ENCODE measurements at places on chromosomes 3 and 15.

GRCh38 chr3:30644615-30645014 lies 38.2 kb downstream of the TGFBR2 start:
- no peak for DNase-seq

DNA sequence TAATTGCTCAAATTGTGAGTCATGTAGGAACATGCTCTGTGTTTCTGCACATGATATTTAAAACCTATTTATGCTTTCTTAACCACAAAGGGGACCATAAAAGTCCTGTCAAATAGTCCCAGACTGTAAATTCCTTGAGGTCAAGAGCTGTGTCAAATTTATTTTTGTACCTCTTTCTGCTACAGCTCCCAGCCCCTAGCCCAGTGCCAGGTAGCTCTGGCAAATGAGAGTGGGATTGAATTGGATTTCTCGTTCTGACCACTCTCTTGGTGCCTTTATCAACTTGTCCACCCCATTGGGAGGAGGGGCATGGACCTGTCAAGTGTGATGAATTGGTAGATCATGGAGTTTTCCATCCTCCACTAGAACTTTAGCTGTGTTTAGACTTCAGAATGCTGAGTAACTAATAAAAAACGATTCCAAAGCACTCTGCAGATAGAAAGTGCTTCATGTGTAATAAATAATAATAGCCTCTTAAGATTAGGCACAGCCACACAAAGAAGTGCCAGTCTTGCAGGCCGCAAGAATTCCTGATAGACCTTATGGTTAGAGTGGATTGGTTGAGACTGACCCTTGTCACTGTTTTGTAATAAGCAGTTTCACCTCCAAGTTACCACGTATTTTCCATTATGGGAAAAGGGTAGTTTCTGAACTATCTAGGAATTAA lies 120.4 kb downstream of the LPP start:
- DNase-seq, result no peak

- DNase-seq, result peak; percentile 0
These were observed 72.0 kb upstream of the MAP4 start for GRCh38 chr3:48088056-48088748.

- DNase-seq, result no peak
These were observed 105.4 kb downstream of the CLASP2 start for GRCh38 chr3:33612607-33613006.

DNA sequence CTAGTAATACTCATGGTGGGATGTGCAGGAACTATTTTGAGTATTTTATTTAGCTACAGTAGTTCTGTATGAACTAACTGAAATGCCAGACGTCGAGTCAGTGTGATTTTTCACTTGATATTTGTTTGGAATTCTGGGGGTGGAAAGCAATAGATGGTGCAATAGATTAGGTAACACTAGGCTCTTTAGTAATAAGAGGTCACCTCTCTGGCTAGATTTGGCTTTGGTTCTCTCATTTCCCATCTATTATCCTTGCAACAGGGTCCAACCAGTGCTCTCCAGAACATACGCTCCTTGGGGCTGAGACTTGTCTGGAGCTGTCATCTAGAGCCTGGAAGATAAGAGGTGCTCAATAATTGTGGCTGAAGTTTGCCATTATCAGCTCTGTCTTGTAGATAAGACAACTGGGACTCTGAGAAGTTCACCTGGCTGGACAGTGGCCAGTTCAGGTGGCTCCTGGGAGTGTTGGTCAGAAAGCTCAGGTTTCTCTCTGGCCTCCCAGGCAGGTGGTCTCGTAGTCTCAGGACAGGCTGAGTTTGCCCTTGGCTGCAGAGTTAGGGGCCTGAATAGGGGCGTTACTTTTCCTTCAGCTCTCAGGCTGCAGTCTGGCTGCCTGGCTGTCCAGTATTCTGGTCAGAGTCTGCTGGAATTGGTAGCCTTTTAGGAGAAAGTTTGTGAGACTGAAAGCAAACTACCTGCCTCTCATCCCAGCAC lies 277.5 kb upstream of the RGMA start:
- DNase-seq, result no peak

- no peak for DNase-seq
These were observed 6.8 kb upstream of the ZNF280D start for GRCh38 chr15:56739964-56740640.

GRCh38 chr3:184160456-184160855 lies 5.3 kb downstream of the DVL3 start:
- DNase-seq, result no peak

DNA sequence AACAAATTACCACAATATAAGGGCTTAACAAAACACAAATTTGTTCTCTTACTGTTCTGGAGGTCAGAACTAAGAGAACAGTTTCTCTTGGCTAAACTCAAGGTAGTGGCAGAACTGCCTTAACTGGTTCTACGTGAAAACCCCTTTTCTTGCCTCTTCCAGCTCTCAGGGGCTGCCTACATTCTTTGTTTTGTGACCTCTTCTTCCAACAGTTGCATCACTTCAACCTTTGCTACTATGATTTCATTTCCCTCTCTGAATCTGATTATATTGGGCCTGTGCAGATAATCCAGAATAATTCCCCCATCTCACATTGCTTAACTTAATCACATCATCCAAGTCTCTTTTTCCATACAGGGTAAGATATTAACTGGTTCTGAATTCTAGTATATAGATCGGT lies 624.6 kb downstream of the ZPLD1 start:
- no peak for DNase-seq

DNA sequence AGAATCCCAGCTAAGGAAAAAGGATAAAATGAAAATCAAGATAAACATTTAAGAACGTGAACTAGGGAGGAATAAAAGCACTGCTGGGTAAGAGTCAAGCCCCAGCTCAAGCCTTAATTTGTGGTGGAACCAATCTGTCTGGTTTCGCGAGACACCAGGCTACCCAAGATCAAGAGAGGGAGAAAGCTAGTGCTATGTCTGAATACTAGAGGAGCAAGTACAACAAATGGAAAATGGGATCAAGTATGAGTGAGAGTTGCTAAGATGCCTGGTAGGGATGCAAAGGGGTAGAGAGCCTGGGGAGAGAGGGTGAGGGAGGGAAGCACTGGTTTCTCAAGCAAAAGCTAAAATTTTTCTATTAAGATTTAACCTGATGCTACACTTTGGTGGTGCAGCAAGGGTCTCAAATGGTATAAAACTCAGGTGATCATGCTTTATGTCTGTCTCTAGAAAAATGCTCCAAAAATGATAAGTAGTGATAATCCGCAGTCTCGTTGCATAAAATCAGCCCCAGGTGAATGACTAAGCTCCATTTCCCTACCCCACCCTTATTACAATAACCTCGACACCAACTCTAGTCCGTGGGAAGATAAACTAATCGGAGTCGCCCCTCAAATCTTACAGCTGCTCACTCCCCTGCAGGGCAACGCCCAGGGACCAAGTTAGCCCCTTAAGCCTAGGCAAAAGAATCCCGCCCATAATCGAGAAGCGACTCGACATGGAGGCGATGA lies 1.7 kb upstream of the SETD5 start:
- no peak for DNase-seq

DNA sequence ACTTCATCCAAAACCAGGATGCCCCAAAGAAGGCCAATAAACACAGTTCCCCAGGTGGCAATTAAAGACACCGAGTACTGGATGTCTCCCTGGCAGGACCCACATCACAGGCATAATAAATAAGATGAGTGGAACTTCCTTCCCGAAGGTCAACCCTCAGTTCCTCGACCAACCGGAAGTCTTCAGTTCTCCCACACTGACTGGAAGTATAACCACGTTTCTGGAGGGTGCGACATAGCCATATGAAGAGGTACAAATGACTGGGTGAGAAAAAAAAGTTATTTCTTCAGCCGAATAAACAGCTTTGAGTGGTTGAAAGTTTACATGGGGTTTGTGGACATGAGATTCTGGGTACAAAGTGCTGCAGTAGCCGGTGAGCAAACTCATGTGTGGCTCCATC lies 34.6 kb upstream of the MUC13 start:
- DNase-seq, result no peak

- DNase-seq, result no peak
These were observed 198.0 kb downstream of the THRB start for GRCh38 chr3:24296441-24297205.

- peak; percentile 38 for DNase-seq
These were observed 15.2 kb downstream of the SSUH2 start for GRCh38 chr3:8629151-8630021.

- no peak for DNase-seq
These were observed 53.9 kb downstream of the RAP2B start for GRCh38 chr3:153215966-153216365.

DNA sequence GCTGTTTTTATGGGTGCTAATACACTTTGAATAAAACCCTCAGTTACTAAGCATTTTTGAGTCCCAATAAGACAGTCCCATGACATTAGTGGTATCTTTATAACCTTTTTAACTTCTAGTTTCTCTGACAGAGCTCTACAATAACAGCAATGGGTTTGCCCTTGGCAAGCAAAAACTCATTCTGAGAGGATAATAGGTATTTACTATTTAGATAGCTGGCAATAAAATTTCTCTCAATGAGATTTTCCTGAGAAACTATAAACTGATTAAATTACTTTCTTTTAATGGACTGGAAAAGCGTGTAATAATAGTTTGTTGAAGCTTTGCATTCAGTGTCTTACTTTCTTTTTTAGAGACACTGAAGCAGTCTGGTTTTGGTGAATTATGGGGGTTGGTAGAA lies 168.0 kb upstream of the MLF1 start:
- no peak for DNase-seq

DNA sequence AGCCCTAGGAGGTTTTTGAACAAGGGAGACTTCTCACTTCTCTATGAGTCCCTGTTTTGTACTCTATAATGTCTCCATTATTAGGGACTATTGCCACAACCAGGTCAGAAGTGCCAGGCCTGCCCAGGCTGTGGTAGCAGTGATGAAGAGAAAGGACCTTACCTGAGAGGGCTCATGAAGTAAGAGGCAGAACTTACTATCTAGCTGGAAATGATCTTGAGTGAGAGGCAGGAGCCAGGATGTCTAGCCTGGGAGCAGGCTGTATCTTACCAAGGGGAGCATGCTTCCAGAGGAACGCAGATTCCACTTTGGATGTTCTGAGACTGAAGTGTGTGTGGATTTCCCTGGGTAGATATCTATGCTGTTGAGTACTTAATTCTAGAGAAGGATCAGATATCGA lies 93.3 kb downstream of the RPL39L start:
- no peak for DNase-seq

- no peak for DNase-seq
These were observed 92.3 kb upstream of the TJP1 start for GRCh38 chr15:29914511-29914926.

- DNase-seq, result no peak
These were observed 17.0 kb downstream of the DTWD1 start for GRCh38 chr15:49637857-49638256.

DNA sequence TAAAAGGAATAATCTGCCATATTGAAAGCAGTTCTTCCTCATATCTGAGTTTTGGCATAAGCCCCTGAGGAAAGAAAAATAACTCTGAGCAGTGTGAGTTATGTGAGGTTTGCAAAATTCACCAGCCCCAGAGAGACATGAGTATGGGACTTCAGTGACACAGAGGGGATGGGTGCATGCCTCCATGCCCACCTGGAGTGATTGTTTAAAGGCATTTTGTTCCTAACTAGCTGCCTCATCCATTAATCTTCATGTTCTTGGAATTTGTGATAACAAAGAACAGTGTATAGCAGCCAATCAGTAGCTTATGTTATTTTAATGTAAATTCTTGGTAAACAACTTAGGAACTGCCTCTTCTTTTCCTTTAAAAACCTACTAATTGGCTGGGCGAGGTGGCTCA lies 11.1 kb upstream of the ESYT3 start:
- no peak for DNase-seq

GRCh38 chr3:185477316-185477715 lies 21.5 kb downstream of the TMEM41A start:
- DNase-seq, result no peak

DNA sequence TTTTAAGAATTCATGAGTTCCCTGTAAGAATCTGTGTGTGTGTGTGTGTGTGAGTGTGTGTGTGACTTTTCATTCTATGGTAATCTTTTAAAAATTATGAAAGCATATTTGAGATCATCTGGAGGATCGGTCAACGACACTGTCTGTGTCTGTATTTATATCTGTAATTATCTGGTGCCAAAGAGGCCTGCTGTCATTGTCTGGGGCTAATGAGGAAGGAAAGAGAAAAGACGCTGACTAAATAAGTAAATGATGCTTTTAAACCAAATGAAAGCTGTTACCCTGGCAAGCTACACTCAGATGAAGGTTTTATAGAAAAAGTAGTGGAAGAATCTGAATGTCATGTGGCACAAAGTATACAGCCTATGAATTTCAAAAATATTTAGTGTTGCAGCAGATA lies 439.8 kb downstream of the RBMS3 start:
- no peak for DNase-seq

DNA sequence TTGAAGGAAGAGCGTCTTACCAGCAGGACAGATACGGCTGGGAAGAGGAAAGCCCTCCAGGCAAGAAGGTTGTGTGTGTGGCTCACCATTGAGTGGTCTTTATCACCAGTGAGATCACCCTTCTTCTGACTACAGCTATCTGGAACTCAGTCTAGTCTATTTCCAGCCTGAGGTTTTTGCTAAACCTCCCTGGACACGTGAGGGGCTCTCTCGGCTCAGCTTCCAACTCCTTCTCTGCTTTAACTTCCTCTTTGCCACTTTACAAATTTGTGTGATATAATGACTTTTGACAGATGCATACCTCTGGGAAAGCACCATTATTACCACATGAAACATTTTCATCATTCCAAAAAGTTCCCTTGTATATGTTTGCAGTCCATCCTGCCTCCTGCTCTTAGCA lies 15.3 kb upstream of the ROPN1 start:
- no peak for DNase-seq

- DNase-seq, result no peak
These were observed 520.4 kb upstream of the MDFIC2 start for GRCh38 chr3:70832834-70833205.

- DNase-seq, result no peak
These were observed 564 bp upstream of the PIGZ start for GRCh38 chr3:196969134-196969659.

- no peak for DNase-seq
These were observed 19.6 kb downstream of the FBLN2 start for GRCh38 chr3:13568515-13569028.

GRCh38 chr3:29552051-29552450 lies 271.2 kb downstream of the RBMS3 start:
- no peak for DNase-seq

DNA sequence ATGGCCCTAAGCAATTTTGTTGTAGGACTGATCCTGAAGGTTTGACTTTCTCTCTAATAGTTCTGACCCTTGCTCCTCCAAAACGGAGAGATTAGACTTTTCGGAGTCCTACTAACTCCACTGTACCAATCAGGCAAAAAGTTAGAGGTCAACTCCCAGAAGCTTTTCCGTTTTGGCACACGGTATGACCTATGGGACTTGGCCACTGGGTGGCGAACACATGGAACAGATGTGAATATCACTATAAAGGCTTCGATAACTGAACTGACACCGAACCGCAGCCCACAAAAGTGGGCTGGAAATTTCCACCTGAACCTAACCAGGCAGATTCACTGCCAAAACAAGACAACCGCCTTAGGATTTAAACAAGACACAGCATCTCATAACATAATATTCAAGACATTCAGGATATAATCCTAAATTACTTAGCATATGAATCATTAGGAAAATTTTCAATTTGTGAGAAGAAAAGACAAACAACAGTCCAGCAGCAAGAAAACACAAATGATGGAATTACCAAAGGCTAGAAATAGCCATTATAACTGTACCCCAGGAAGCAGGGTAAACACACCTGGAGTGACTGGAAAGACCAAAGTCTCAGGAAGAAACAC lies 12.2 kb upstream of the TM2D3 start:
- no peak for DNase-seq

GRCh38 chr15:94259863-94260262 lies 28.5 kb downstream of the MCTP2 start:
- DNase-seq, result no peak

All from activated T-cell treated with anti-CD3 and anti-CD28 coated beads for 1 hour (primary cell).